CD4-positive, alpha-beta T cell treated with Interleukin-12 subunit alpha and Interleukin-12 subunit beta, for 1 hour (primary cell): ENCODE measurements at places on chromosomes 2 and 18.

- peak; percentile 44 for DNase-seq
These were observed 245.0 kb upstream of the FN1 start for GRCh38 chr2:215680605-215681598.

DNA sequence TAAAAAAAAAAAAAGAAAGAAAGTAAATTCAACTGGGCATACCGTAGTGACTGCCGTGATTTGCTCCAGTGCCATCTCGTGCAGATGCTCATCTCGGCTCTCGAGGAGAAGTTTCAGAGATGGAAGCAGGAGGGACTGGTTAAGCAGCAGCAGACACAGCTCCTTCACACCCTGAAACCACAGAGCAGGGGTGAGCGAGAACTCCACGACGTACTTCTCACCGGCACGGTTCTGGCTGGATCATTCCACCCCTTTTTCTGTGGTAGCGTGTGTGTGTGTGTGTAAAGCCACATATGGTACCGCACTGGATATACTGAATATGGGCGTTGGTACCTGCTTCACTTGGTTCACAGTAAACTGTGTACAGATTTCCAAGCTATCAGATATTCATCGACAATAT, 382.2 kb downstream of the NBAS start:
- DNase-seq = no peak

GRCh38 chr18:52610451-52611115, 270.6 kb downstream of the DCC start:
- DNase-seq = no peak

GRCh38 chr2:224347176-224348051, 54.5 kb downstream of the FAM124B start:
- DNase-seq = no peak

- no peak for DNase-seq
These were observed 106.4 kb downstream of the GATA6 start for GRCh38 chr18:22275706-22276333.

DNA sequence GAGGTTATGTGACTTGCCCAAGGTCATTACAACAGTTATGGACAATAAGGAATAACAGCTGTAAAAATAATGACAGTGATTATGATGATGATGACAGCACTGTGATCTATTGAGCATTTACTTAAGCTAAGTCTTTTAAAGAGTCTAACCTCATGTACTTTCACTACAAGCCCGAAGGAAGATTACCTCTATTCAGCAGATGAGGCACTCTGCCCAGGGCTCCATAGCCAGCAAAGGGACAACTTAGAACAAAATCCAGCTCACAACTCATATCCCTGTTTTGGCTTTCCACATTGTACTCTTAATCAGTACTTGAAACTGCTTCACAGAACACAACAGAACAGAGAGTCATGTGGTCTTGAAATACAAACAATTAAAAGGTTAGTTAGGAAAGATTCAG, 290.2 kb downstream of the ZNF385B start:
- DNase-seq = no peak

GRCh38 chr2:144529841-144530240, 9.9 kb upstream of the ZEB2 start:
- DNase-seq = no peak

DNA sequence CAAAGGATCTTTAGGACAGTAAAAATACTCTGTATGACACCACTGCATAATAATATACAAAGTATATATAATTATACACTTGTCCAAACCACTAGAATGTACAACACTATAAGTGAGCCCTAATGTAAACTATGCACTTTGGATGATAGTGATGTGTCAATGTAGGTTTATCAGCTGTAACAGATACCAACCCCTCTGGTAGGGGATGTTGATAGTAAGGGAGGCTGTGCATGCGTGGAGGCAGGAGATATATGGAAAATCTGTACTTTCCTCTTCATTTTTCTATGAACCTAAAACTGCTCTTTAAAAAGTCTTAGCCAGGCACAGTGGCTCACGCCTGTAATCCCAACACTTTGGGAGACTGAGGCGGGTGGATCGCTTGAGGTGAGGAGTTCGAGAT, 37.5 kb upstream of the SP3 start:
- DNase-seq = no peak
